ENCODE measurements at places on chromosomes 5 and 9.

DNA sequence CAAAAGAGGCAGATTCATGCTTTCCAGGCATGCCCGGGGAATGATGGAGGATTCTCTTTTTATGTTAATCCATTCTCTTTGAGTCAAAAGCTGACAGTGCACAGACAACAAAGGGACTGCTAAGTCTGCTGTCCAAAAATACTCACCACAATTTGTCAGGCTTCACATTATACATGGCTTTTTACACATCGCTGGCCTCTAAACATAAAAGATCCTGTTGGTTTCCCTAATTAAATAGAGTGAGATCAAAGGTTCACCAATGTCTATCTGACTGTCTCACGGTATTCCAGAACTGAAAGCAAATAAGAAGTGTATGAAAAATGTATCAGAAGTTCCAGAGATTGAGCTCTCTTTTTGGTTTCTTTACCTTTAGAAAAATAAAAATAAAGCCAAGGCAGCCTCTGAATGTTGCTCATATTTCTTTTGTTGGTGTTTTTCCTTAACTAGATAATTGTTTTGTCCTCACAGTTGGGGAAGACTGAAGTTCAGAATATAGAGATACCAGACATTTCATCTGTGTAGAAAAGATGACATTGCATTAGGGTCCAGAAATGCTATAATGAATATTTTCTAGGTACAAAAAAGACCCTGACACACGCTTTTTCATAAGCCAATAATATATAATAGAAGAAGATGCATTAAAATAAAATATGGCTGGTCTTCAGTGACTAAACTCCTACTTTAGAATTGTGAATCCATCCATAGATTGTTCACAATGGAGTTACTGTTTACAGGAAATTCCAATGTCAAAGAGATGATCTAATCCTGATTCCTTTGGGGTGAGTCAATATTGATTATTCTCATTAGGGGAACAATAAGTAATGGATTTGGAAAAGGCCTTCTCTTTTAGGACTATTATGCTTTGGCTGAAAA, 688.2 kb upstream of the CDH6 start:
- H3K4me3 ChIP-seq, result no peak overlapping the region
- H3K4me1 ChIP-seq, result no peaks in the 10 kb centered on the region
- H3K36me3 ChIP-seq, result no peaks in the 10 kb centered on the region
- no peak for DNase-seq
- H3K27me3 ChIP-seq, result no peaks in the 10 kb centered on the region
- no peak overlapping the region for H3K27ac ChIP-seq

DNA sequence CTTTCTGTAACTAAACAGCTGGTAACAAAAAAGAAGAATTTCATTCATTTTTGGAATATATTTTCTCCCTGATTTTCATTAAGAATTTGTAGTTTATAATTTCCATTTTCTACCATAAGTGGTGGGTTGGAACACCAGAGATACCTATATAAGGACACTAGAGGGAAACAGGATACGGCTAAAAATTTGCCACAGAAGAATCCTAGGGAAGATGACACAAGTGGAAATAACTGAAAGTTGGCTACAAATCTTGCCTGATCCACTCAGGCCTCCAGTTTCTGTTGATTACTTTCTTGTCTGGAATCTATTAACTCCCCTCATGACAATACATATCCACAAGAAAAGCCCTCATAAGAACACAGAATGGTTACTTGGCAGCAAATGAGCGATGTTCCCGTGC, 46.8 kb downstream of the FREM1 start:
- H3K27me3 ChIP-seq, result no peaks in the 10 kb centered on the region
- no peak overlapping the region for H3K4me3 ChIP-seq
- H3K27ac ChIP-seq, result no peak overlapping the region

GRCh38 chr5:148776780-148777179, 49.6 kb upstream of the ADRB2 start:
- no peaks in the 10 kb centered on the region for H3K36me3 ChIP-seq
- no peaks in the 10 kb centered on the region for H3K27me3 ChIP-seq
- no peak overlapping the region for H3K4me3 ChIP-seq
- DNase-seq, result no peak

DNA sequence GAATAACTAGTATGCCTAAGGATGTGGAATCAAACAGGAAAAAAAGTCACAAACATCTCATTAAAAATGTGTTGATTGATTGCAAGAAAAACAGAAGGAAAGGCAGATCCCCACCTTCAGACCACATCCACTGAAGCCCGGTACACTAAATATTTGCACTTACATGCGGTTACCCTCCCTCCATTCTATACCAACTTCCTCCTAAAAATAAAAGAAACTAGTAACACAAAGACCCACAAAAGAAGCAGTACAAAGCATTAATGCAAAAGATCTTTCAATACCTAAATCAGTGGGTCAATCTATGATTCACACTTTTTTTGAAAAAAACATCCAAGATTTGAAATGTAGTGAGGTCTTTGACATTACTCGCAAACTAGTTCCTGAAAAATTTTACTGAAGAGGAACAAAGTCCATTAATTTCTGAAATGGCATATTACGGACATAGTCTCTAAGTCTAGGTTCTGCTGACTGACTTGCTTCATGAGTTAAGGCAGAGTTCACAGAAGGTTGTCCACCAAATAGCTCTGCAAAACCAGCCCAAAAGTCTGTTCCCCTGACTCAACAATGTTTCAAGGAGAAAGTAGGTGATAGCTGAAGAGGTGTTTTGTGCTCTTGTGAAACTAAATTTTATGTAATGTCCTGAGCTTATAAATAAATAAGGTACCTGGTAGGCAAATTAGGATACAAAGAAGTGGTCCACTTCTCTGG, 100.7 kb downstream of the PAM start:
- no peaks in the 10 kb centered on the region for H3K36me3 ChIP-seq
- H3K27ac ChIP-seq, result no peak overlapping the region
- H3K4me1 ChIP-seq, result peaks cover 13% of the 10 kb centered on the region
- H3K4me3 ChIP-seq, result no peak overlapping the region

- peak overlapping the region; percentile 87 for H3K4me3 ChIP-seq
- DNase-seq, result no peak
- H3K27ac ChIP-seq, result peak overlapping the region; percentile 48
- H3K36me3 ChIP-seq, result no peaks in the 10 kb centered on the region
- no peaks in the 10 kb centered on the region for H3K27me3 ChIP-seq
Measured at GRCh38 chr9:128724744-128725211, 851 bp upstream of the ZDHHC12 start.

Measured in CD8-positive, alpha-beta memory T cell (primary cell).